ENCODE measurements at places on chromosomes 1 and 21. TPM values are rescaled to one million over a fixed set of nuclear protein-coding genes. Genes with fewer than 3 reads are reported as not detected.

Gene CFHR2
- total RNA-seq: not detected

Gene MNDA
- 104 TPM for total RNA-seq

DNA sequence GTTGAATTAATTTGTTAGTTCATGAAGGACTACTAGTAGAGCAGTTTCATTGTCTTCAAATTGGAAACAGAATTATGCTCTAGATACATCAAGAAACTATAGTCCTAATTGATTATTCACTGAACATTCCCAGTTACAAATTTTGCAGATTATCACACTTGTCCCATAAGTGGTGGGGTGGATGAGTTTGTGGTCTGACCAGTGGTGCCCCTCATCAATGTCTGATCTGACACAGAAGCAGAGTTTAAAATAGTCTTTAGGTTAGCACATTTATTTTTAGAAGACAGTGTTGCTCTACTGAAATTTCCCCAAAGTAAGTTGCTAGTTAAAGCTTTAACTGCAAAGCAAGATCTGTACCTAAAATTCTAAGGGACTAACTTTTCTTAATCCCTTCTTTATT is 42.9 kb downstream of the INKA2 start:
- H3K36me3 ChIP-seq: peaks cover 32% of the 10 kb centered on the region
- DNase-seq: no peak
- no peaks in the 10 kb centered on the region for H3K27me3 ChIP-seq
- no peaks in the 10 kb centered on the region for H3K4me1 ChIP-seq
- no peak overlapping the region for H3K4me3 ChIP-seq
- no peak overlapping the region for H3K27ac ChIP-seq

DNA sequence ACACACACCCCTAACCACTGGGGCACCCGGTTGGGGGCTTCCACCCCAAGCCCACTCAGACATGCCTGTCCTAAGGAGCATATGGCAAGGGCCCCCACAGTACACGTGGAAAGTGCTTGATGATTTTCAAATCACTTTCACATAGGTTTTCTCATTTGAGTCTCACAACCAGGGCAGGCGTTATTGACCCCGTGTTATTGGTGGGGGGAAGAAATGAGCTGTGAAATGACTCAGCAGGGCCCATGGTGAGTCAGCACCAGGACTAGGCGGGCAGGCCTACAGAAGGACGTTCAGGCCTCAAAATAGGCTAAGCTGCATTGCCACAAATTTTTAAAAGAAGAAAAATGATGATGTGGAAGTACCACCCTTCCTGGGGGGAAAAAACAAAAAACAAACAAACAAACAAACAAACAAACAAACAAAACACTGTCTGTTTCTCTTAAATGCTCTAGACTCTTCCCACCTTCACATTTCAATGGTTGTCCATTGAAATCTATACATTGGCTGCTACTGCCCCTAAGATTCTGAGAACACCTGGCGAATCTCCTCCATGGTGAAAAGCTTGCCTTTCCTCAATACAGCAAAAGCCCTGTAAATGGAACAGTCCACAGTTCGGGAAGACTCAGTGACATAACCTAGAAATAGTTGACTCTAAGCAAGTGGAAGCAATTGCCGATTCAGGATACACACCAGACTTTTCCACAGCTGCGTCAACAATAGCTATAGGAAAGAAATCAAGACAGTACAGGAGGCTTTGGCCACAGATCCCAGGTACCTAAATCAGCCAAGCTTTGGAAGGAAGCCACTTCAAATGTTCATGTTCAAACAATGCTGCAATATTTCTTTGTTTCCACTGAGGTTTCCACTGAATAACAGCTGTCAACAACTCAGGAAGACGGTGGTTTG is 234.7 kb downstream of the TOMM20 start:
- no peak overlapping the region for H3K4me3 ChIP-seq
- no peaks in the 10 kb centered on the region for H3K36me3 ChIP-seq
- H3K27ac ChIP-seq: no peak overlapping the region
- no peaks in the 10 kb centered on the region for H3K27me3 ChIP-seq
- H3K4me1 ChIP-seq: no peaks in the 10 kb centered on the region
- DNase-seq: no peak

DNA sequence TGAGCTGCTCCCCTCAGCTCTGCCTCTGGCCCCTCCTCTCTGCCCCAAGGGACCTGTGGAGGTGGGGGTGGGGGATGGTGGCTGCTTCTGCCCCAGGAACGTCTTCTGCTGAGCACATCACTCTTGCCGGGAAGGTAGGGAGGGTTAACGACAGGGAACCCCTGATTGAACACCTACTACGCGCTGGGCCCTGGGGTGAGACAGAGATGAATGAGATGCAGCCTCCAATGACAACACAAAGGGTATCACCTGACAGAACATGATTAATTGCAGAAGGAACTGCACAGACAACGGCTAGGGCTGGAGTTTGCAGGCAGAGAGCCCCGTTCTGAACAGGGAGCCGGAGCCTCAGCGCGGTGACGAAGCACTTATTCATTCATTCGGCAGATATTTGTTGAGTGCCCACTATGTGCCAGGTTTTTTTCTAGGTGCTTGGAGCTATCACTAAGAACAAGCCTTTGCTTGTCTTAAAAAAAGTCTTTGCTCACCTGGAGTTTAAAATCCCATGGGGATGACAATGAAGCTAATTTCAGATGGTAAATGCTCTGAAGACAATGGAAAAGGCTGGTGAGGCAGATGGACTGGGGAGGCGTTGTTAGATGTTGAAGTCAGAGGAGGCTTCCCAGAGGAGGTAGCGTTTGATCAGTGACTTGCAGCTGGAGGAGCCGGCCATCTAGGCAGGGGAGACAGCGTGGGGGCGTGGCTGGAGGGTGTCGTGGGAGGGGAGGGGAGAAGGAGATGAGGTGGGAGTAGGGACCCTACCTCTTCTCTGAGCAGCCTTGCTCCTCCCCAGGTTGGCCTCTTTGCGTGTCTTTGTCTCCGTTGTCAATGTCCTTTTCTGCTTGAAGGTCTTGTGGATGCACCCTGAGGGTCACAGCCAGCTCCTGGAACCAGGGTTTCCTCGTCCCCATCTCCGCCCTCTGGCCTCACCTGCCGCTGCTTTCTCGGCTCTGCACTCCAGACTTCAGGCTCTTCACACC is 103.1 kb upstream of the CSF3R start:
- H3K36me3 ChIP-seq: no peaks in the 10 kb centered on the region
- no peaks in the 10 kb centered on the region for H3K27me3 ChIP-seq
- no peaks in the 10 kb centered on the region for H3K4me1 ChIP-seq
- H3K4me3 ChIP-seq: no peak overlapping the region

GRCh38 chr1:24609949-24610517 is 33.1 kb upstream of the SRRM1 start:
- no peaks in the 10 kb centered on the region for H3K27me3 ChIP-seq
- H3K4me1 ChIP-seq: no peaks in the 10 kb centered on the region
- no peak overlapping the region for H3K4me3 ChIP-seq
- DNase-seq: no peak
- no peaks in the 10 kb centered on the region for H3K36me3 ChIP-seq

GRCh38 chr1:2073382-2074230 is 23.4 kb downstream of the PRKCZ start:
- no peak for DNase-seq
- no peak overlapping the region for H3K27ac ChIP-seq
- peaks cover 49% of the 10 kb centered on the region for H3K36me3 ChIP-seq
- no peak overlapping the region for H3K4me3 ChIP-seq

GRCh38 chr1:89733748-89734147 is 87.1 kb upstream of the LRRC8D start:
- H3K27me3 ChIP-seq: no peaks in the 10 kb centered on the region
- H3K4me3 ChIP-seq: no peak overlapping the region
- H3K27ac ChIP-seq: no peak overlapping the region
- no peak for DNase-seq
- H3K36me3 ChIP-seq: no peaks in the 10 kb centered on the region
